ENCODE measurements at places on chromosomes 6 and 20.

DNA sequence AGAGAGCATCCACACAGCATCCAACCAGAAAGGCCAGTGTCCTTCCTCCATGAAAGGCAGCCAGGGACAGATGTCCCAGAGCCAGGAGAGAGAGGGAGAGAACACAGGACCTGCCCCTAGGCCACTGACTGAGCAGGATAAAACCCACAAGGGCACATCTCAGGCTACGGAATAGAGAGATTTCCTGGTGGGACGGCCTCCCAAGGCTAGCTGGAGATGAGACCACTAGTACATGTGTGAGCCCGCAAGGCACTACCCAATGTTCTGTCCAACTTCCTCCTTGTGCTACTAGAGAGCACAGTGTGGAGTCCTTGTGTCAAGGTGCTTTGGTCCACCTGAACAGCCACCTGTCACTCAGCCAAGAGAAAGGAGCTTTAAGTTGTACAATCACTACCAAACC is 44.2 kb downstream of the PLCG1 start:
- DNase-seq, result no peak

DNA sequence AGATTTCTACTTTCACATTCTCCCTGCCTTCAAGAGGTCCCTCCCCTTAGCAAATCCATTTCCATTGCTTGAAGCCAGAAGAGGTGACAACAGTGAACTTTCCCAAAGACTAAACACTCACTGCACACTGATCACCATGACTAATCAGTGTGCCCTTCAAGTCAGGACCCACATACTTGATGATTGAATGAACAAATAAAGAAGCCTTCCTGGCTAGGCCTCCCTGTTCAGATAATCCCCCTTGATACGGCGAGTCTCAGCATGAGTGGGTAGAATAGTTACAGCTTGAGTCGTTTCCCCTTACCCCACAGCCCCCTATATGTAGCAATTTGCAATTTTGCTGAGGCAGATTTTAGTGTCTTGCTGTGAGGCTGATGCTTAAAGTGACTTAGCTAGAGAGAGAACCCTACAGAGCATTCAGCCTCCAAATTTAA is 102.2 kb downstream of the UNC5CL start:
- DNase-seq, result no peak

GRCh38 chr20:17896193-17896723 is 72.3 kb downstream of the SNX5 start:
- no peak for DNase-seq

DNA sequence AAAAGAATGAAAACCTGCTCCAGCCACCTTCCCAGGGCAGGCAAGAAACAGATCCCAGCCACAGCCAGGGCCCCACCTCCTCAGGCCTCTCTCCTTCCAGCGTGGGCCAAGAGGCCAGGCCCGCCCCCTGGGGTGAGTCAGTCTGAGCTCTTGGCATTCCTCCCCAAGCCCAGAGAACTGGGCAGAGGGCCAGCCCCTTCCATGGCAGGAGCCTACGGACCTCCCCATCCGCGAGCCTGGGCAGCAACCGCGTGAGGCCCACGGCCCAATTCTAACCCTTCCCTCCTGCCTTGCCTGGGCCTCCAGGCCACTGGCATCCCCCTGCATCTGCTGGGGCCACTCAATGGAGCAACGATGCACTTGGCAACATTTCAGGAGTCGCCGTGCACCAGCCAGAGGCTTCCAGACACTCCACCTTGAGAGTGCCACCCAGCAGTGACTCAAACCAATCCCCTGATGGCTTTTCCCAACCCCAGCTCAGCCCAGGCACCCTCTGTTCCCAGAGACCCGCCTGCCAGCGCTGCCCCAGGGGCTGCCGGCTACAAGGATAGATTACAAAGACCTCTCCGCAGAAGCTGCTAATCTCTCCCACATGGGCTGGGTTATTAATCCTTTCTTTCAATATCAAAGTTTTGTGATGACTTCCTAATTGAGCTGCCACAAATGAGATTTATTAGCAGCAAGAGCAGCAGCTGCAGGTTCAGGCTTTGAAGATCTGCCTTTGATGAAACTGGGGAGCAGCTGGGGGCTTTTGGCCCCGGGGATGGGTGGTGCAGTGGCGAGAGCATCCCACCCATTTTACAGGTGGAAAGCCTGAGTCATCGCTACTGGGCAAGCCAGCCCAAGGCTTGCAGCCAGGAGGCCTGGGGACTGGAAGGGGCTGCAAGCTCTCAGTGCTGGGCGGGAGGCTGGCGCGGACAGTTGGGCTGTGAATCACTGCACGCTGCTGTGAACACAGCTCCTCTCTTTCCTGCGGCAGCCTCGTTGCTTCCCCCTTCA is 85.7 kb downstream of the NFATC2 start:
- DNase-seq, result no peak

DNA sequence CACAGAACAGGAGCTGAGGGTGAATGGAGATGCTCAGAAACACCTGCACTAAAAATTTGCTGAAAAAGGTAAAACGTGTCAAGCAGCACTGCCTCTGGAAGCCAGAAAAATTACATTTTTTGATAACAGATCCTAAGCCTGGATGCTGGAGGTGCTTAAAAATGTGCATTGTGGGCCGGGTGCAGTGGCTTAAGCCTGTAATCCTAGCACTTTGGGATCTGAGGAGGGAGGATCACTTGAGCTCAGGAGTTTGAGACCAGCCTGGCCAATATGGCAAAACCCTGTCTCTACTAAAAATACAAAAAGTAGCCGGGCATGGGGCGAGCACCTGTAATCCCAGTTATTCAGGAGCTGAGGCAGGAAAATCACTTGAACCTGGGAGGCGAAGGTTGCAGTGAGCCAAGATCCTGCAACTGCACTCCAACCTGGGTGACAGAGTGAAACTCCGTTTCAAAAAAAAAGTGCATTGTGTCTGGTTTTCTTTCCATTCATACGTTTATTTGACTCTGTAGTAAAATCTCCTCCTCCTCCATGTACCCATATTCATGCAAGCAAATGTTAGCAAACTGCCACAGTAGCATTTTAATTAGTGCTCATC is 587 bp upstream of the BTN3A1 start:
- DNase-seq, result no peak

- DNase-seq, result no peak
These were observed 116.2 kb downstream of the SLC24A3 start for GRCh38 chr20:19328676-19329075.

DNA sequence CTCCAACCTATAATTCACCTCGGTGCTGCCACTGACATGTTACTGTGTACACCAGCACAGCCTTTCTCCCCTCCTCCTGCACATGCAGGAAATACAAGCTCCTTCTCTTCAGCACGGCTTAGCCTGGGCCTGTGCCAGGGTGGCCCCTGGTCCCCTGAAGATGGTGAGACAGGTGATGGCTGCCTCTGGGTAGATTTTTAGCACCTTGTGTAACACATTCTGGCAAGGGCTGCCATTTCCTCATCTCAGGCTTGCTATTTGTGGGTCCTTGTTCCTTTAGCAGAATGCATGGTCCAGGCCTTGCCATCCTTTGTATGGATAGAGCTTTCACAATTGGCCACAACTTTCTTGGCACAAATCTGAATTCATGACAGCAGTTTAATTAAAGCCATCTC is 151.3 kb downstream of the CDC5L start:
- no peak for DNase-seq

GRCh38 chr6:43386492-43386891 is 17.0 kb upstream of the ZNF318 start:
- no peak for DNase-seq

DNA sequence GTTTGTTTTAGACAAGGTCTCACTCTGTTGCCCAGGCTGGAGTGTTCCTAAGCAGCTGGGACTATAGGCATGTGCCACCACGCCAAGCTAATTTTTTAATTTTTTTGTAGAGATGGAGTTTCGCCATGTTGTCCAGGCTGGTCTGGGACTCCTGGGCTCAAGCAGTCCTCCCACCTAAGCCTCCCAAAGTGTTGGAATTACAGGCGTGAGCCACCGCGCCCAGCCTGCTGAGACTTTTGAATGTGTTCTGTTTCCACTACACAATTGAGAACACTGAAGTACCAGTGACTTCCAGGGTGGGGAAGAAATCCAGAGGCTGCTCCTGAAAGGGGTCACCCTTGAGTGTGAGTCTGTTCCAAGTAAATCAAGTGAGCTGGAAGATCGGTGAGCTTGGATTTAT is 81.3 kb upstream of the ARMC2 start:
- no peak for DNase-seq

GRCh38 chr20:39503902-39504709 is 542.0 kb downstream of the DHX35 start:
- no peak for DNase-seq

- DNase-seq, result no peak
These were observed 145.5 kb upstream of the TOP1 start for GRCh38 chr20:40883097-40883496.

GRCh38 chr6:44074439-44074812 is 52.8 kb downstream of the MRPL14 start:
- DNase-seq, result peak; percentile 38

DNA sequence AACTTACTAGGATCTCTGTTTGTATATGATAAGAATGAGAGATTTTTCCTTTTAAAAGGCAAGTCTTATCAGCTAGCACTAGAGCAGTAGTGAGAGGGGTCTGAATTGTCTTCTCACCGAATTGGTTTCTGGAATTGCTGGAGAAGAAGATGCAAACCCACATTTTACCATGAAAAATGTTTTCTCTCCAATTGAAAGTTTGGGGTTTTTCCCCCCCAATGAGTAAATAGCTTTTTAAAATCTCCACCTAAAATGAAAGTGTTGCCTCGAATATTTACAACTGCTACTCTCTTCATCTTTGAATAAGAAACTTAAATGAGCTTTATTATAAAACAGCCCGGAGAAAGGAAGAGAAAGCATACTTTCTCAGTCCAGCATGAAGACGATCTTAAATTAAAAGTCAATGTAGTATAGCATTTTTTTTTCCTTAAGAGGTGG is 1.8 kb downstream of the TCF21 start:
- no peak for DNase-seq

DNA sequence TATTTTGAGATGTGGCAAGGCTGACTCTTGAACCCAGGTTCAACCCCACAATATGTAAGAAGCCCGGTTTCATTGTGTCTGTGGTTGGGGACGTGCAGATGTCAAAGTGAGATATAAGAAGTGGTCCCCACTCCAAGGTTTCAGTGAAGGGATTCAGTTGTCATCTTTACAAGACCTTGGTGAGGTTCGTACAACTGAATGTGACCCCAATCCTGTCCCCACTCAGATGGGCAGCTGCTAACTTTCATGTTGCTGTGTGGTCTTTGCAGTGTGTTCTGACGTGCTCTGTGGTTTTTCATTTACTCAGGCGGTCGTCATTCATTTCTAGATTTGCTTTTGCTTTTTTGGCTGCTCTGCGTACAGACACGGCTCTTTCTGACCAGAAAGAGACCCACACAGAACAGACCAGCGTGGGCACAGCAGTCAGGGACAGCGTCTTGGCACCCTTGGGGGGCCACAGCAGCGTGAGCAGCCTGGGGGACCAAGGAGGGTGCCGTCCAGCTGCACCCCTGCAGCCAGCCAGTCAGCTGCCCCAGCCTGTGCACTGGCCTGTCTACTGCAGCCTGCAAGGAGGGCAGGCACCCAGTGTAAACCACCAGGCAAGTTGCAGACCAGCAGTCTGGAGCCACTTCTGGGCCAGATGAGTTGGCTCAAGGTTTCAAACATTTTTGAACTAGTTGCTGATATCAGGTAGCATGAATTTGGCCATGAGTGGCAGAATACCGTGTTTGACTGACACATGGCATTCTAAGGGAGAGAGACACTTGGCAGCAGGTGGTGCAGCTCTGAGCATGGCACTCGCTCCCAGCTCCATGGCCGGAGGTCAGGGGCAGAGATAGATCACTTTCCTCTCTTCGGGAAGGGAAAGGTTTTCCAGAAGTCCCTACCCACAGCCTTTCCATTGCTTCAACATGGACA is 49.4 kb upstream of the IRF4 start:
- no peak for DNase-seq

DNA sequence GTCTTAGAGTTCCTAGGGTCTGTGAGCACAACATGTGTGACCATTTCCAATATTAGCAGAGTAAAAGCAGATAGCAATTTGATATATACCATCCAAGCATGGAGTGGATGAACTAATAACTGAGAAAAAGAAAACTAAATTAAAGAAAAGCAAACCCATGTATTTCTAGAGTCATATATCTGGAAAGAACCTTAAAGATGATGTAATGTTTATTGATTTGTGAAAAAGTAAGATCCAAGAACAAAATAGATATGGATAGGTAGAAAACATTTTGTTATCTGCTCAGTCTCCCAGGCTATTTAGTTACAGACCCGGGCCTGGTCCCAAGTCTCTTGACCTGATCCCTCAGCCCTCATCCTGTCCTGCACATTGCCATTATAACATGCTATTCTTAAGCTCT is 526.8 kb downstream of the EPM2A start:
- DNase-seq, result no peak

DNA sequence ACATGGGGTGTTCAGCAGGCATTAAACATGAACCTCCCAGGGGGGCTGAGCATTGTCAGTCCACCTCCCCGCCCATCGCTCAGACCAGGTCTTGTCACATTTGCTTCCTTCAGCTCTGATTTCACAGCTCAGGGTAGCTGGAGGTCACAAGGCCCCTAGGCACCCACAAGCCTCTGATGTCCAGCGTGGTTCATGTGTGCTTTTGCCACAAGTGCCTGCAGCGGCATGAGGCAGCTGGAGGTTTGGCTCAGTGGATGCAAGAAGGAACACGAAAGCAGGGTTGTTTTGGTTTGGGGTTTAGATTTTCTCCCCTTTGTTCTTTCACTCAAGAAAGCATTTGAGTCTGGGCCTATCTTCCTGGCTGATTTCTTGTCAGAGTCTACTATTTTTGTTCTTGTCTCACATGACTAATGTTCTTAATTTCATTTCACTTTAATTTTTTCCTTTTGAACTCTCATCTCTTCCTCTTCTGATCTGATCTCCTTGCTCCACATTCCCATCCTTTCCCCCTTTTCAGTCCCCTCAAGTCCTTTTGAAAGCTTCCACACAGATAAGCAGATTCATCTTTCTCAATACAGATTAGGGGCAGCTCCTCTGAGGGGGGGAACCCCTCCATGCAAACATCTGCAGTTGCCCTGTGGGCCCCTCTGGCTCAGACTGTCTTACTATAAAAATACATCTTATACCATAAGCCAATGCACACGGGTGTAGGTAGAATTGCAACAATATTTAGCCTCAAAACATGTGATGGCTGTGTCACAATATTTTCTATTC is 68.1 kb upstream of the CEP85L start:
- no peak for DNase-seq

GRCh38 chr6:148547110-148547509 is 199.7 kb upstream of the UST start:
- DNase-seq, result no peak

GRCh38 chr20:51958099-51959065 is 156.1 kb upstream of the SALL4 start:
- no peak for DNase-seq

- DNase-seq, result no peak
These were observed 176.3 kb upstream of the CDYL start for GRCh38 chr6:4599924-4600323.

DNA sequence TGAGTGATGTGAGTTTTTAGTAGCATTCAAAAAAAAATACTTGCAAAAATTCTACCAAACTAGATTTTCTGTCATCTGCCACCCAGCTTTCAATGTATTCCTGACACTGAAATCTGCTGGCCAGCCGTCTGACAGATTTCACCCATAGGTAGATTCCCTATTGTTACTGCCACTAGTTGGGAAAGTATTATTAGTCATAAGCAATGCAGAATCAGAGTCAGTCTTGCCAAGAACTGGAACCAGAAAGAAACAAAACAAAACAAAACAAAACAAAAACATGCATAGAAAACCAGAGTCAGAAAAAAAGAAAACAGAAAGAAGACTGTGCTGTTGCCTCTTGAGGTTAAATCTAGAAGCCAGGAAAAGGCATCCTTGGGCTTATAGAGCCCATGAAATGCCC is 293.1 kb upstream of the KCNQ5 start:
- DNase-seq, result no peak

All from stimulated activated CD4-positive, alpha-beta T cell treated with anti-CD3 and anti-CD28 coated beads, TNF-alpha, amount 100 ng/mL, for 24 hours (primary cell).